ENCODE measurements at places on chromosomes 5 and 9.

DNA sequence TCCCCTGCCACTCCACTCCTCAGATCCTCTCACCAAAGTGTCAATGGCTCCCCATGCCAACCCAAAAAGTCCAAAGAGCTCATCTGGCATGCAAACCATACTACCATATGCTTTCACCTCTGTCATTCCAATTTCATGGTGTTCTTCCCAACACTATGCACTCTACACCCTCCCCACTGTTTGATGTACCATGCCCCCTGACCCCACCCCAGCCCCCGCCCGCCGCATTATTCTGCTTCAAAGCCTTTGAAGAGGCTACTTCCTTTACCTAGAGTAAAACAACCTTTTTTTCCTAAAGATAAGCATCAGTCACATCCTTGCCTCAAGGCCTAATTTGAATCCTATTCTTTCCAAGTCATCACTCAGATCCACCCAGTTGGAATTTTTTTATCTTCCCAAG is 226.3 kb downstream of the DEPDC1B start:
- no peak for DNase-seq

DNA sequence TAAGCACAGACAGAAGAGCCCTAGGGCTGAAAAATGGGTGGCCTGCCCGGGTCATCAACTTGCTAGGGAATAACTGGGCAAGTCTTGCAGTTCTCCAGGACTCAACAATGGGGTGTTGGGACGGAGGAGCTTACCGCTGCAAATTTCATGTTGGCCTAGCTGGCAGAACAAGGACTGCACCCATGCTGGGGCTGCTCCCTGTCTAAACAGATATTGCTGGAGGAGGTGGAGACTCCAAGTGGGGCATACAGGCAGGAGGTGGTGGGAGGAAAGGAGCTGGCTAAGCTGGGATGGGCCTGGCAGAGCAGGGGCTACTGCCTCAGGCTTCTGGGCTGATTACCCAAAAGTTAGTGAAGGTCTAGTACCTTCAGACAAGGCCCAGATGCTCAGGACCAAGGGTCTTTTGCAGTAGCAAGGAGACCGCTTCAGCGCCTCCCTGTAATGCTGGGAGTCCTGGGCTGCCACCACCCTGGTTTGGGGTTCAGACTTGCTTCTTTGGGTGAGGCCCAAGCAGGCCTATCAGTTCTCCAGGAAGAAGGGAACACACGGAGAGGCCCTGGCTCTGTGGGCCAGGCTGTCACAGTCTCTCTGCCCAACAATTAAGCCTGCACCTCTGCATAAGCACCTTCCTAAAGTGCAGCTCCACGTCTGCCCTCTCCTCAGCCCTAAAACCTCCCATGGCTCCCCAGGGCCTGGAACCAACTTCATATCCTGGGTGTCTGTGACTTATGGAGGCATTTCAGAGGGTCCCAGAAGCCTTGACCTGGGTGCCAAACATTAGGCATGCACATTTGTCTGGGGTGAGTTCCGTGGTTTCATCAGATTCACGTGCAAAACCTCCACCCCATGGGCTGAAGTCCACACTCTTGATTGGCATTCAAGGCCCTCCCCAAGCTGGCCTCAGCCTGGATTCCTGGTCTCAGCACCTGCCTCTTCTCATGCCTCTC is 24.2 kb upstream of the KIF12 start:
- no peak for DNase-seq

DNA sequence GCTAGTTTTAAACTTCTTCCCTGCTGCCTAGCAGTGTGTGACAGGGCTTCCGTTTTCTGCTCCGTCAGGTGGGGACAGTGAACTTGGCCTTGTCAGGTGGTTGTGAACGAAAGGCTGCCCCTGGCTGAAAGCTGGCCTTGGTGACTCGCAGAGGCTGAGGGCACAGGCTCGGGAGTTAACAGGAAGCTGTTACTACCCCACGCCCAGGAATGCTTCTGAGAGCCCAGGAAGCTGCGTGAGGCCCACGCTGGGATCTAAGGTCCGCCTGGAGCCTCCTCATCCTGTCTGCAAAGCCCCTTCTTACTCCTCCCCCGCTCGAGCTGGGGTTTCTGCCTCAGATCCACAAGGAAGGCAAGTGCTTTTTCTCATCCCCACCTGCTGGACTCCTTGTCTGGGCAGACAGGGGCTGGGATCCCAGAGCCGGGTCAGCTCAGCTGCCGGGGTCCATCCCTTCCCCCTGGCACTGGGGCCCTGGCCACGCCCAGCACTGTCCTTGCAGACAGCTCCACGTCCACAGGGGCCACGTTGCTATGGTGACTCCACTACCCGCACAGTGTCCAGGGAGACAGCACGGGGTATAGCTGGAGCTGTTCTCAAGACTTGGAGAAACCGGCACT is 124.7 kb upstream of the TBC1D2 start:
- DNase-seq: no peak

DNA sequence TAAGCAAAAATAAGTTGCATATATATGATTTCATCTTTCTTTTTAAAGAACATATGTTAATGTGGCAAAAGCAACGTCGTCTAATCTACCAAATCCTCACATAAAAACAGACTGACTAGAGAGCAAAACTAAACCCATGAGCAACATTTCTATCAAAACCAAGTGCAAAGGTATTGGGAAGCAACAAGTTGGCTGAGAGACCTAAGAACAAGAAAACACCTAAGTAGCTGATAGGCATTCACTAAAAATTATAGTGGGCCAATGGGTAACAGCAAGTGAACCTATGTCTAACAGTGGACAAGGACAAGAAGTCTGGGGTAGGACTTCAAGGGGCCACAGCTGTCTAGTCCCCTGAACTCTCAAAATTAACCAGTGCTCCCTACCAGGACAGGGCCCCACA is 130.1 kb downstream of the SIL1 start:
- DNase-seq: no peak

- no peak for DNase-seq
Measured at GRCh38 chr5:123610209-123610608, 98.2 kb downstream of the CSNK1G3 start.

- no peak for DNase-seq
Measured at GRCh38 chr9:113409481-113409880, 994 bp downstream of the POLE3 start.

- no peak for DNase-seq
Measured at GRCh38 chr9:78064075-78064474, 32.5 kb upstream of the GNAQ start.

GRCh38 chr9:90476058-90476457 is 166.6 kb downstream of the DIRAS2 start:
- no peak for DNase-seq

DNA sequence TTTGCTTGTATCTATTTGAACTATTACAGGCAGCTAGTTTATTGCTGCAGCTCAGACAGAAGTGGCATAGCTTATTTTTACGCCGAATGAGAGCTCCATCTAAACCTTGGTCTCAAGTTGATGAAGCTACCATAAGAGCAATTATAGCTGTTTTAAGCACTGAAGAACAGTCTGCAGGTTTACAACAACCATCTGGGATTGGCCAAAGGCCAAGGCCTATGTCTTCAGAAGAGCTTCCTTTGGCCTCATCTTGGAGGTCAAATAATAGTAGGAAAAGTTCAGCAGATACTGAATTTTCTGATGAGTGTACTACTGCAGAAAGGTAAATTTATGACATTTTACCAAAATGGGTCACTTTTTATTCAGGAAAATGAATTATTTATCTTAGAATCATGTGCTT is 67.9 kb downstream of the YTHDC2 start:
- DNase-seq: no peak

GRCh38 chr5:100860407-100860806 is 42.7 kb downstream of the ST8SIA4 start:
- DNase-seq: no peak

- no peak for DNase-seq
Measured at GRCh38 chr5:141965071-141965470, 3.8 kb upstream of the RNF14 start.

DNA sequence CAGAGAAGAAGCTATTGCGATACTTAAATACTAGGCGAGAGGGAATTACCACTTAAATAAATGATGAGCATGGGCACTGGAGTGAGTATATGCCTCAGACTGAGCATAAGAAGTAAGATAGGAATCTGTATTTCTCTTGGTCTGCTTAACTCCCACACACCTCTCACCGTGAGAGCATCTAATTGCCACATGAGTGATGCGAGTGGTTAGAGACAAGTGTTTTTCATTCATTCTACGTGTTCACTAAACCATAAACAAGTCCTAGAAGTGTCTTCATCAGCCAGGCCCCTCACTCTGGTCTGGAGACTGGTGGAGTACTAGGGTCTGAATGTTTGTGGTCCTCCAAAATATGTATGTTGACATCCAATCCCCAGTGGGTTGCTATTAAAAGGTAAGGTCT is 150.2 kb upstream of the SLC12A2 start:
- no peak for DNase-seq

GRCh38 chr9:90864779-90865178 is 63.2 kb downstream of the SYK start:
- DNase-seq: no peak

DNA sequence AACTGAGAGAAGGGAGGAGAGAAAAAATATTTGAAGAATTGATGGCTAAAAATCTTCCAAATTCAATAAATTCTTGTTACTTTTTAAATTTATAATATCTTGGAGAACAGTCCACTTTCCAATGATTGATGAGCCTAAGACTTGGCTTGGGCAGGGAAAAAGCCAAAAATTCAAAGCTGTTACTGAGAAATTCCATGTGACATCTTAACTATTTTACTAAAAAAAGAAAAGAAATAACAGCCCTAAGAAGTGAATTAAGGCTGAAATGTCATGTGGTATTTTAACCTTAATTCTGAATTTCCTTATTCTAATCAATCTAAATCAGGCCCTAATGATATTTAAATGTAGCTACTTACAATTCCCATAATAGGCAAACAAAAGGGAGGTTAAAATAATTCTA is 53.4 kb downstream of the CETN3 start:
- DNase-seq: no peak

GRCh38 chr9:94168203-94169000 is 84.1 kb downstream of the PTPDC1 start:
- DNase-seq: no peak

DNA sequence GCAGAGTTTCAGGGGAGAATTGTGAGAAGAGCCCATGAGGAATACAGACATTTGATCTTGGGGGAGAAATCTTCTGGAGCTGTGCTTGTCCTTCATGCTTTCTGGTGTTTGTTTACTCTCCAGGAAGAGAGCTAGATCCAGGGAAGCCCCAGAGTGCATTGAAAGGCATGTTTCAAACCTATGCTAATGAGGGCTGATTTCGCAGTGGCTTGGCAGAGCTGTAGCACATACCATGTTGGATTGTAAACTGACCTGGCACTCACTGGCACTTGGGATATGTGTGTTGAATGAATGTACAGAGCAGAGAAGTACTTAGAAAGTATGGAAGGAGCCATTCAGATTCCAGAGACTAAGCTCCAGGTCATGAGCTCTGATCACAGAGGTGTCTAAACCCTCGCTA is 30.9 kb downstream of the TNFSF8 start:
- DNase-seq: no peak

DNA sequence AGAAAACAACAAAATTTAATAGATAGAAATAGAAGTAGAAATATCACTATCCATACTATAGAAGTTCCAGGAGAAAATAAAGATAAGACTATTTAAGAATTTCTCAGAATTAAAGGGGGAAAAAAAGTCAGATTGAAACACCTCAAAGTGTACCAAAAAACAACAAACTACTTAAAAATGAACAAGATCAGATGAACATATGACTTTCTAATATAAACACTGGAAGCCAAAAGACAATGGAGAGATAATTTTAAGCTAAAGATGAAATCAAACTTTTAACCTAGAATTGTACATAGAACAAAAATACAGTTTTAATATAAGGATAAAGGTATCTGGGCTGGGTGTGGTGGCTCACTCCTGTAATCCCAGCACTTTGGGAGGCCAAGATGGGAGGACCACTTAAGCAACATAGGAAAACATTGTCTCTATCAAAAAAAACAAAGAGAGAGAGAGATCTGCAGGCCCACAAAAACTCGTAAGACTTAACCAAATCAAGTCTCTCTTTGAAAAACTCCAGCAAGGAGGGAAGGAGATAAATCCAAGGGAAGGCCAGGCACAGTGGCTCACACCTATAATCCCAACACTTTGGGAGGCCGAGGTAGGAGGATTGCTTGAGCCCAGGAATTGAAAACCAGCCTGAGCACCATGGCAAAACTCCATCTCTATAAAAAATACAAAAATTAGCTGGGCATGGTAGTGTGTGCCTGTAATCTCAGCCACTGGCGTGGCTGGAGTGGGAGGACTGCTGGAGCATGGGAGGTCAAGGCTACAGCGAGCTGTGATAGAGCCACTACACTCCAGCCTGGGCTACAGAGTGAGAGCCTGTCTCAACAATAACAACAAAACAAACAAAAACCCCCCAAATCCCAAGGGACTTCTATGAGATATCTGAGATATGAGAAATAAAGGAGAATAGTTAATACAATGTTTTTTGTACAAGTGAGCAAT is 32.4 kb downstream of the ABHD17B start:
- no peak for DNase-seq

DNA sequence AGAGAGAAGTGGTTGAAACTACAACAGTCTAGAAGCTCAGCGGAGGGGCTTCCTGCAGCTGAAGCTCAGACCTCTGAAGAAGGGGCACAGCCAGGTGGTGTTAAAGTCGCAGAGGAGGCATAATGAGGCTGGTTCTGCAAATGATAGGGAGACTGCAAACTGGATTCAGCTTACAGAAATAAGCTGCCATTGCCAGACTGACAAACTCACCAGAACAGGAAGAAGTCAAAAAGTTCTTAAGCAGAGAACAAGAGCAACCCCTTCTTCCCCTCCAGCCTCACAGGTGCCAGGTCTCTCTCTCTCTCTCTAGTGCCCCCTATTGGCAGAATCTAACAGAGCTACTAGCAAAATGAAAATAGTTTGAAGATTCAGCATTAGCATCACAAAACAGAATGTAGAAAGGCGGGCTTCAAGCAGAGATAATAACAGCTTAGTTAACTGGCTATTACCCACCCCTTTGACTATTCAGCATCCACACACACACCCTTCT is 76.7 kb downstream of the GRAMD2B start:
- DNase-seq: no peak

DNA sequence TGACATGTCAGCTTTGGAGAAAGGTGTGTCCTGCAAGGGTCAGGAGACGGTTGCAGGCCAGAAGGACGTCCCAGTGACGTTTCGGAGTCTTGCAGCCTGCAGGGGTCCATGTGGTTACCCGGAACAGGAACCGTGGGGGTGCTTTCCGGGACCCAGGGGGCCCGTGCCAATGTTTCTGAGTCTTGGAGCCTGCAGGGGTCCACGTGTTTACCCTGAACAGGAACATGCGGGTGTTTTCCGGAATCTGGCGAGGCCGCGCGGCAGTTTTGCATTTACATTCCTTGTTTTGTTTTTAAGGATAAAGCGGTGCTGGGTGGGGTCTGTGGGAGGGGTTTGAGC is 30.6 kb downstream of the NKD2 start:
- peak; percentile 92 for DNase-seq

GRCh38 chr9:6757132-6757455 is 679 bp upstream of the KDM4C start:
- no peak for DNase-seq

Measured in SK-N-MC (cell line).